NCI-H187 treated with DMSO at 0.1 percent for 48 hours (cell line): ENCODE measurements at places on chromosomes 4 and X.

GRCh38 chr4:146472404-146472803, 49.3 kb downstream of the SLC10A7 start:
- DNase-seq = no peak

GRCh38 chr4:2958446-2958845, 4.8 kb downstream of the NOP14 start:
- DNase-seq = no peak

GRCh38 chrX:132394591-132394990, 94.2 kb downstream of the MBNL3 start:
- DNase-seq = no peak

DNA sequence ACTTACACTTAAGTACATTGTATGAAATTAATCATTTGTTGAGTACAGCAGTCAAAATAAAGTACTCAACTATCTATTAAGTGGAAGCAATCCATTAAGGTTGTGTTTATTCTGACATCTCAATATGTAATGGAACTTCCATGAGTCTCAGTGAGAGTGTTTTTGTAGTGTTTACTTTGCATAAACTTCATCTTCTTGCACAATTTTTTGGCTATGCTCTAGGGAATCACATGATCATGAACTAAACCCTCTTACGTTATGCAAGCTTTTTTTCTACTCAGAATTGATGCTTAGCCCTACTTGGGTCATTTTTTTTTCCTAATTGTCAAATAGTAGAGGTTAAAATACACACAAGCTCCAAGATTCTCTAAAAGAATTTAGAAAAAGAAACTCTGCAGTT, 21.1 kb upstream of the PIGA start:
- DNase-seq = no peak

- DNase-seq = no peak
Measured at GRCh38 chr4:181860157-181860556, 383.0 kb upstream of the TENM3 start.

DNA sequence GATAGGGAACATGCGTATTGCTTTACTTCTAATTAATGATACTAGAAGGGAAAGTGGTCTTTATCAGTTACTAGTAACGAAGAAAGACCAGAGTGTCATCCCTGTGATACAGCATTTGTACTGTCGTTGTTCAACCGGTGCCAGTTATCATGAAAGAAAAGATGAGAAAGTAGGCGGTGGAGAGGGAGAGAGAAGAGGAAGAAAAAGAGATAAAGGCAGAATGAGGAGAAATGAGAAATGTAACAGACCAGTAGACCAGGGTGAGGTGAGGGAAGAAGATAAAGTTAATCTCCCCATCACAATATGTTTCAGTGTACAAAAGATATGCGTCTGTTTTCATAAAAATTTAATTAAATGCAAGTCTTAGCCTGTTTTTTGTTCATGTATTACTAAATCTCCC, 135.2 kb upstream of the HPGD start:
- no peak for DNase-seq

GRCh38 chrX:134554291-134554690, 94.3 kb downstream of the HPRT1 start:
- no peak for DNase-seq

GRCh38 chr4:87209696-87210095, 10.7 kb downstream of the KLHL8 start:
- no peak for DNase-seq

- DNase-seq = no peak
Measured at GRCh38 chr4:134634301-134634700, 432.7 kb upstream of the PABPC4L start.

DNA sequence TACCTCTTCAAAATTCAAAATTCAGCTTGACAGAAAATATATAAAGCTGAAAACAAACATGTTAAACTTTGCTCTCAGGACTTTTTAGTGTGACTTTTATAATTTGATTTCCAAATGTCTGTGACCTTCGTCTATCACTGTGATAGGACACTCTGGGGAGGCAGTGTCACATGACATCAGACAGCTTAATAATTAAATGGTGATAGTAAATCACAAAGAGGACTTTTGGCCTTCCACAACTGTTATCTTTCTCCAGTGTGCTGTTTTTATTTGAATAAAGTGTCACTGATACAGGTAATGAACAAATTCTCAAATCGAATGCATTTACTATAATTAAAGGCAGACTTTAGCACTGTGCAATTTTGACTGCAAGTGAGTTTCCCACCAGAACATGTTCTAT, 83.1 kb downstream of the MID1 start:
- no peak for DNase-seq

DNA sequence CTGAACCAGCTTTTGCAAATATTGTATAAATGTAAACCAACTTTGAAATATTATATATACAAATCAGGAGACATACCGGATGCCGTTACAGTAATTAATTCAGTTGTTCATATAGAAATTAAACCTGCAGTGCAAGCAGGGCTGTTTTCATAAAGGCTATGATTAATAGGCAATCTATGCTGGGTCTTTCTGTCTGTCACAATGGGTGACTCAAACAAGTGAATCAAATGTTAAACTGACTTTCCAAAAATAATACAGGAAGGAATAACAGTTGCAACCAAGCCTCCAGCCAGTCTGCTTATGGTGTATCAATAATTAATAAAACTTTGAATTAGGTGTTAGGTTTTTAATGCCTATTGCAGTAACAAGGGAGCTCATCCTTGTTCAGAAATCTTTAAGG, 43.9 kb downstream of the GABRB1 start:
- no peak for DNase-seq

DNA sequence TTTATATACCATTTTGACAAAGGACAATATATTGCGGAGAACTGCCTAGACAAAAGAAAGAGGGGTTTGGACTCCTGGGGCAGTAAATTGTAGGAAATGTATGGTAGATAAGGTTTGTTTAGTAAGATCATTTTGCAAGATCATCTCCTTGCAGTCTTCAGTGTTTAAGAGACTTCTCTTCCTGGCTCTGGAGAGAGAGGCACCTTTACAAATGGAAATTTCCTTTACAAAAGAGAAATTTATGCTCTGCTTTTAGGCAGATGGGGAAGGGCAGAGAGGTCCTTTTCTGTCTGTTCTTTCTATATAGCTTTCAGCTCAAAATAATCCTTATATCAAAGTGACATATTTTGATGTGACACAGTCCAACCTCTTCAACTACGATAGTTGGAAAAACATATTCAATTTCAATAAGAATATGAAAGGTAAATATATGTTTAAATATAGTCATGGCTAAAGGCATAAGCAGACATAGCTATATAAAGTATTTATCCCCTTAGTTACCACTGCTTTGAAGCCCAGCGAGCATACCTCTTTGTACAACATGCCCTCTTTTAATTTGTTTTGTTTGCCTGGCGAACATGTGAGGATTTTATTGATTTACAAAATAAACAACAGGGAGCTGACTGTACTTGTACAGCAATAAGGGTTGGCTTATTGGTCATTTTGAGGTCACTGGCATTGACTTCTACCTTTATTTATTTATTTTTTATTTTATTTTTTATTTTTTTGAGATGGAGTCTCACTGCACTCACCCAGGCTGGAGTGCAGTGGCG, 65.2 kb downstream of the TRIM2 start:
- no peak for DNase-seq
